Right lung (tissue), 10 donors: ENCODE measurements at places on chromosomes 6 and 20. TPM values are rescaled to one million over a fixed set of nuclear protein-coding genes. Genes with fewer than 3 reads are reported as not detected.

Gene CSNK2B
- 172 TPM for polyA plus RNA-seq

- DNase-seq: no peak
These were observed 33.1 kb upstream of the CNKSR3 start for GRCh38 chr6:154543628-154544027.

Gene HTR1E
- 0.59 TPM for polyA plus RNA-seq

DNA sequence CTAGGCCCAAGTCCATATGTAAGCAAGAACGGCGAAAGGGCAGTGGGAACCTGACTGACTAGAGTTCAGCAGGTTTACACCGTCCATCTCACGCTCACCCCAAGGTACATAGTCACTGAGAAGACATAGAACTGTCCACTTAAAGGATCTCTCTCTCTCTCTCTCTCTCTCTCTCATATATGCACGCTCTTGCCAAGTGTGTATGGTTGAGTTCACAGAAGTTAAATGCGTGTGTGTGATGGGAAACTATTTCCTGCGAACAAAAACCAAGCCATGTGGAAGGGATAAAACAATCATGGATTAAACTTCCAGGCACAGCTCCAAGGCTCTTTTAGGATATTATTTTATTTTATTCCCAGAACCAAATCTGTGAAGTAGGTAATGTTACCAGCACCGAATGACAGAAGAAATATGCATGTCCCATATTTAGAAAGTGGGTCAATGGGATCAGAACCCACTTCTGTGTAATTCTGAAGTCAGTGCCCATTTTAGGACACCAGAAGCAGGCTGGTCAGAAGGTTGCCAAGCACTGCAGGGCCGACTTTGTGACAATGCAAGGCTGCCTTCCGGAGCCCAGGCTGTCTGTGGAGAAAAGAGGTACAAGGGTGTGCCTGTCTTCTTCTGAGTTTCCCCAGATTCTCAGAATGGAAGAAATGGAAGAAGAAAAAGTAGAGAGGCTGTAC is 49.2 kb upstream of the MAP7 start:
- DNase-seq: no peak

Gene MEI4
- polyA plus RNA-seq: 0.12 TPM
